ENCODE measurements at places on chromosomes 6 and 20. TPM values are rescaled to one million over a fixed set of nuclear protein-coding genes. Genes with fewer than 3 reads are reported as not detected.

Gene GPX5
- polyA plus RNA-seq: 3.6 TPM

Gene PDE10A
- polyA plus RNA-seq: 0.82 TPM

- H3K4me1 ChIP-seq: peaks cover 13% of the 10 kb centered on the region
- H3K4me3 ChIP-seq: no peak overlapping the region
- no peak overlapping the region for H3K27ac ChIP-seq
These were observed 137.0 kb upstream of the TENT5A start for GRCh38 chr6:81889377-81890053.

- H3K27me3 ChIP-seq: no peaks in the 10 kb centered on the region
- H3K27ac ChIP-seq: no peak overlapping the region
- DNase-seq: no peak
- no peak overlapping the region for H3K4me3 ChIP-seq
- H3K4me1 ChIP-seq: no peaks in the 10 kb centered on the region
These were observed 36.0 kb downstream of the TAF8 start for GRCh38 chr6:42086046-42087035.

DNA sequence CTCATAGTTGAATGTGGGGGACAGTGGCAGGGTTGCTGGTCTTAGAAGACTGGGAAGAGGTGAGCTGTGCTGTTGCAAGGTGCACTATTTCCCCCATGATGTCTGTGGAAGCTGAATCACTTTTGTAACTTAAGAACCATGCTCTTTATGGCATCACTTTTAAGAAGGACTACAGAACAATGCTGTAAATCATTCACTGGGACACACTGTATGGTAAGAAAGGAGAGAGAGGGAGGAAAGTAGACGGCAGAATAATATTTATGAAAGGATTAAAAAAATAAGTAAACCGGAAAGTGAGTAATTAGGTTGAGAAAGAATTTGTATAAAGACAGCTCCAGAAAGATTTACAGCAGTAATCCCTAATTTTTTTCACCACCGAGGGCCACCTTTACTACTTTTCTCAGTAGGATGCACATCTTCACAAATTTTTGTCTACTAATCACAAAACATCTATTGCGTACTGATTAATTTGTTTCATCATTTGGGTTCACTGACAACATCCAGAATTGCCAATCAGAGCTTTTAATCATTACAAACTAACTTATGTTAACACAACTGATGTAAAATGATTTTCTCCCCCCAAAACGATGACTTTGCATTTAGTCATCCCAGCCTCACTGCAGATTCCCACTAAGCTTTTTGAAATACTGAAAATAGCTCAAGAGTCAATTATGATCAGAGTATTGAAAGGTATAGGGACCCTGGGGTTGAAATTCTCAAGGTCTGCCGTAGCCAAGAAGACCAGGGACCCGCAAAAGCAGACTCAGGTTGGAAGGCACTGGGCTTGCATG lies 560.7 kb upstream of the NOX3 start:
- no peaks in the 10 kb centered on the region for H3K27me3 ChIP-seq
- H3K4me3 ChIP-seq: no peak overlapping the region

DNA sequence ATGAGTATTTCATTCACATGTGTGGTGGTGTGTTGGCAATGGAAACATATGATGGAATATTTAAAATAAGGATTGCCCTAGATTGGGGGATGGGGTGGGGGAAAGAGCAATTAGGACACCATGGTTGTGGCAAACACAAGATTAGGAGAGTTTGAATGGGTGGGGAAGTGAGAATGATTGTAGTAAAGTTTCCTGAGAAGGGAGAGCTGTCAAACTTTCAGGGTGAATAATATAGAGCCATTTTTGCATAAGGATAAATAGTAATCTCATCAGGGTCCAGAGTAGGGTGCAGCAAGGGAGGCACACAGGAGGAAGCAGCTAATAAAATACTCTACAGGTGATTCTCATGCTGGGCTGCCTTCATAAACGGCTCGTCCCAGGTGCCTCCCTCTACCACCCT lies 294.9 kb upstream of the MARCKS start:
- H3K36me3 ChIP-seq: no peaks in the 10 kb centered on the region
- H3K27ac ChIP-seq: no peak overlapping the region
- H3K27me3 ChIP-seq: peaks cover 64% of the 10 kb centered on the region
- DNase-seq: no peak
- no peak overlapping the region for H3K4me3 ChIP-seq
- H3K4me1 ChIP-seq: peaks cover 24% of the 10 kb centered on the region

DNA sequence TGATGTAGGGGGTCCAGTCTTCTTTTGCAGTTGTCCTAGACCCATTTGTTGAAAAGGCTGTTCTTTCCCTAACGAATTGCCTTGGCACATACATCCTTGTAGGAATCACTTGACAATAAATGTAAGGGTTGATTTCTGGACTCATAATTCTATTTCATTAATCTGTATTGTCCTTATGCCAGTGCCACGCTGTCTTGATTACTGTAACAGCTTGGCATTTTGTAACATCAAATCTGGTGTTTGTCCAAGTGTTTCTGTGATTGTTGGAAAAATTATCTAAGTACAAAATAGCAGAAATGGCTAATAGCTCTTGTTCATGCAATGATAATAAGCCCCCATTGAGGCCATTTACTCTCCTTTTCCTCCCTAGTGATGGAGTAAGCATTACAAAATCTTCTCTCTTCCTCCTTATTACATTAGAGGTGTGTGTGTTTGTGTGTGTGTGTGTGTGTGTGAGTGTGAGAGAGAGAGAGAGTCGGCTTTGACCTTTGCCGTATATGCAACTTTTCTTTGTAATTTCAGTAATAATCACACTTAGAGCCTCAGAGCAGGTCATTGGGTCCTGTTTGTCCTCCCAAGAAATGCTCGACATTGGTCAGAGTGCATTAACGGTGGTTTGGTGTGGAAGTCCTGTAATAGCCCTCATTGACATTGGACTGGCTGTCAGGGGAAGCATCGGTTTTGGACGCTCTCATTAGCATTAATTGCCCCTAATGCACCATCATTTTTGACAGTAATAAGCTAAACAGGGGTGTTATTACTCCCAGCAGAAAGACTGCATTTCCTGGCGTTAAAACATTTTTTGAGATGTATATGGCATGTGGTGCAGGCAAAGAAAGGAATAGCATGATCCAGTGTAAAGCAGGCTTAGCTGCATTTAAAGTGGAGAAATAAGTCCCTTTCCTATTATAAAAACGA lies 40.7 kb upstream of the MROH8 start:
- H3K27me3 ChIP-seq: no peaks in the 10 kb centered on the region
- peaks cover 25% of the 10 kb centered on the region for H3K4me1 ChIP-seq
- peak overlapping the region; percentile 6 for H3K27ac ChIP-seq
- H3K4me3 ChIP-seq: no peak overlapping the region

DNA sequence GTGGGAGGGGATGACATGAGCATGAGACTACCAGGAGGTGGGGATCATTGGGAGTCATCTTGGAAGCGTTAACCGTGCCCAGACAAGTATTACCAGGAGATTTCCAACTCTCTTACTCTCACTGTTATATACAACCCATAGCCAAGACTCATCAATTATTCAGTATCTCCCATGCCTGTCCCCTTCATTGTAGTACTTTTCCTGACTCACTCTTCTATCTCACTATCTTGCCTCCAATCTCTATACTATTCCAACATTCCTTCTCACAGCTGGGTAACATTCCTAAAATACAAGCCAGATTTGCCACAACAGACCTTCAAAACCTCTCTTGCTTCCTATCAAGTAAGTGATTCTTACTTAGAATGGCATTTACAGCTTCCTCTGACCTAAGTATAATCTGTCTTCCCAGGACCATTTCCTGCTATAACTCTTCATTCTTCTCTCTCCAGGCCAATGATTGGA lies 226.3 kb upstream of the SMLR1 start:
- H3K4me1 ChIP-seq: peaks cover 6% of the 10 kb centered on the region
- H3K27me3 ChIP-seq: no peaks in the 10 kb centered on the region
- H3K36me3 ChIP-seq: no peaks in the 10 kb centered on the region

Gene KCNS1
- 0.19 TPM for polyA plus RNA-seq

Gene PLA2G7
- polyA plus RNA-seq: not detected
